Tibial artery (tissue), 4 donors: ENCODE measurements at places on chromosomes 3 and 15.

GRCh38 chr15:68506071-68506470, 72.7 kb upstream of the CORO2B start:
- DNase-seq, result peak; percentile 48

- DNase-seq, result no peak
Observed at GRCh38 chr15:101148166-101148880, 103.5 kb downstream of the CHSY1 start.

DNA sequence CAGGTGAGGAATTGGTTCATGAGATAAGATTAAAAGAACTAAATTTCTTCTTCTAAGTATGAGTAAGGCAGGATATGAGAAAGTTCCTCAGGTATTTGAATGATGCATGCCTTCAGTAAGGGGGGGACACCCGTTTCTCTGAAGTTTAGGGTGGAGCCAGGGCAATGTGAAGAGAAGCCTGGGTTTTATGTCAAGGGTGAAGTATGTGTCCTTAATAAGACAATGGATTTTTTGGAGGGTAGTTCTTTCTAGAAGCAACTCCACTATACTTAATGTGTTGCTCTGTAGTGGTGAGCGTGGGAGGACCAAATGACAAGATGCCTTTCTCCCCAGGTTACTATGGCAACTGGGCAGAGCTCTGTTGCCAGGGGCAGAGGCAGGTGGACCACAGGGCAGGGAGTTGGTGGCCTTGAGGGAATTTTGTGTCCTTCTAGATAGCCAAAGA, 44.0 kb downstream of the PHLDB2 start:
- no peak for DNase-seq

- no peak for DNase-seq
Observed at GRCh38 chr3:105780107-105780506, 88.7 kb downstream of the CBLB start.

DNA sequence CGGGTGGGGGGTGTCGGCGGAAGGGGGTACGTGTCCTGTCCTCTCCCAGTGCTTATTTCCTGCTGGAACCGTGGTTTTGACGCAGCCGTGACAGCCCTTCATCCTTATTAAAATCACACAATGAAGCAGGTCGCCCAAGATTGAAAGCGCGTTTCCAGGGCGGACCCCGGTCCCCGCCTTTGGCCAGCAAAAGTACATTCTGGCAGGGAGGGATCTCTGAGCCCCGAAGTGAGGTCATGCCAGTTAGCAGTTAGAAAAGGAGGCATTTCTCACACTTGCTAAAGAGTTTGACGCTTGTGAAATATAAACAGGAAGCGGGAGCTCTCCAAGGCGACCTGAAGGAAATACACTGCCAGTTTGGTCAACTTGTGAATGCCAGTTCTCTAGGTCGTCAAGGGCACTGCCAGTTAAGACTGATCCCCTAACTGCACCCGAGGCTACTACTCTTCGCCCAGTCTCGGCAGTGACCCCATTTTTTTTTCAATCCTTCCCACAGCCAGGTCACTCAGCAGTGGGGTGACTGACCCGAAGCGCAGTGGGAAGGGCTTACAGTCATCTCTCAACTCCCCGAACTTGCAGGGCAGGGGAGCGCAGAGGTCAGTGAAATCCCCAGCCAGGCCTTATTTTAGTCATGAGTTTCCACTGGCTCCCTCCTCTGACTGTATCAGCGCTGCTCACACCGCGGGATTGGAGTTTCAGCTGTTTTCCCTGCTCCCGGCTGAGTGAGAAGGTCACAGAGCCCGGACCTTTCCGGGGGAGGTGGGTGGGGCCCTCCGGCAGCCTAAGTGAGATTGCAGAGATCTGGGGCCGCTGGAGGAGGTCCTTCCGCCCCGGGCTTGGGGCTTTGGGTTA, 2.0 kb upstream of the BHLHE40 start:
- DNase-seq, result peak; percentile 95

GRCh38 chr3:7684182-7684715, 817.4 kb upstream of the LMCD1 start:
- DNase-seq, result no peak
